ENCODE measurements at places on chromosomes 4 and X.

DNA sequence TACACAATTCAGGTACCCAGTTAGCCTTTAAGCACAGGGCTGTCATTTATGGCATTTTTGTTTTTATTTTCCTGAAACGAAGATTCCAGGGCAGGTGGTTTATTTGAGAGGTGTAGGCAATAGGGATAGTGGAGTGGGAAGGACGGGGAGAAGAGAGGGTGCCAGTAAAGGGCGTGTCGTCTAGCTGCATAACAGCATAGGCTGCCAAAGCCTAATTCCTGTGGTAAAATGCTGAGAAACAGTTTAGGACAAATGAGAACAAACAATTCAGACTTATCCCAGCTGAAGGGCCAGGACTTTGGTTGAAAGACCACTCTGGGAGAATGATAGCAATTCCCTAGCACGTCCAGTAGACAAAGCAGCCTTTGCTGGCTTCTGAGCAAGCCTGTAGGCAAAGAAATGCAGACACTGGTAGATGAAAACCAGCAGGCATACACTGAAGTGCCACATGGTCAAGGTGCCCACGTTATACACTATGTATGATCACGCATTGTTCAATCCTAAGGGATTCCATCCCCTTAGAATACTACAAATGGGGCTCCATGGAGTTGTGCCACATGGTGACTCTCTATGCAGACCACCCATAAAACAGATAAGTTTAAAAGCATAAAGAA, 70.6 kb downstream of the PKD2 start:
- no peak for DNase-seq

- no peak for DNase-seq
These were observed 7.1 kb upstream of the TLR2 start for GRCh38 chr4:153676984-153677383.

DNA sequence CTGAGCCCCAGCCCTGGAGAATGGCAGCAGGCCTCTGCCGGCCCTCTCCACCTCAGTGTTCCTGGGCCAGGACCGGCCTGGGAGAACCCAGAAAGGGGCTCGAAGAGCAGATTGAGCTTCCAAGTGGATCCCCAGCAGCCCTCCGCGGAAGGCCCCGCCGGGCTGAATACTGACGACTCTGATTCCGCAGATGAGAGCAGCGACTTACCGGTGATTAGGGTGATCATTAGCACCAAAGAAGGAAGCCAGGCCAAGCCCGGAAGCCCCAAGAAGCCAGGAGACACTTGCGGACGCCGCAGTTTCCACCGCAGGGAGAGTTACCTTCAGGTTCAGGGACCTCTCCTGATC, 876 bp downstream of the LOC101059915 start:
- no peak for DNase-seq

- no peak for DNase-seq
These were observed 368.7 kb downstream of the BCOR start for GRCh38 chrX:39728852-39729598.
